Renal cortical epithelial cell (primary cell): ENCODE measurements at places on chromosomes 1 and 21. TPM values are rescaled to one million over a fixed set of nuclear protein-coding genes. Genes with fewer than 3 reads are reported as not detected.

DNA sequence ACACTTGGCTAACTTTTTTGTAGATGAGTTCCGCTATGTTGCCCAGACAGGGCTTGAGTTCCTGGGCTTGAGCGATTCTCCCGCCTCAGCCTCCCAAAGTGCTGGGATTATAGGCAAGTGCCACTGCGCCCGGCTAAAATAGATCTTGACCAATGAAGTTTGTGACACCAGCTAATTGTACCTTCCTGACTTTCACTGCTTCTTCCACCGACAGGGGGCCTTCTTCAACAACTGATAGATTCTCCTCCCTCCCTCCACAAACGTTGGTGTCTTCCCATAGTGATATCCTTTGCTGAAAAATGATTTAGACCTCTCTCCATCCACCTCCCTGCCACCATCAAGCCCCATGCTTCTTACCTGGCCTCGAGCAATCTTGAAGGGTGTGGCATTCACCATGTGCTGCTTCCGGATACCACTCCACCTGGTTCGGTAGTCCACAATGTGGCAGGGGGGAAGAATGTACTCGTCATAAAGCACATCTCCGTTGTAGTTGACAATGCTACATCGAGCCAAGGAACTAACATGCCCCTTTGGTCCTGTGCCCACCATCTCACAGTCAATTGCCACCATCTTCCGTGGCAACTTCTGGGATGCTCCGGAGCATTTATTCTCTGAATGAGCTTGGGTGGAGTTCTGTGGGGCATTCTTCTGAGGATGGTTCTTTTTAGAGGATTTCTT, 1.6 kb upstream of the METTL25B start:
- DNase-seq: peak; percentile 54

- DNase-seq: no peak
Observed at GRCh38 chr1:205067031-205067430, 17.2 kb downstream of the TMEM81 start.

GRCh38 chr1:211606332-211606913, 27.5 kb upstream of the SLC30A1 start:
- no peak for DNase-seq

GRCh38 chr21:41817877-41818855, 51.3 kb upstream of the RIPK4 start:
- DNase-seq: no peak

DNA sequence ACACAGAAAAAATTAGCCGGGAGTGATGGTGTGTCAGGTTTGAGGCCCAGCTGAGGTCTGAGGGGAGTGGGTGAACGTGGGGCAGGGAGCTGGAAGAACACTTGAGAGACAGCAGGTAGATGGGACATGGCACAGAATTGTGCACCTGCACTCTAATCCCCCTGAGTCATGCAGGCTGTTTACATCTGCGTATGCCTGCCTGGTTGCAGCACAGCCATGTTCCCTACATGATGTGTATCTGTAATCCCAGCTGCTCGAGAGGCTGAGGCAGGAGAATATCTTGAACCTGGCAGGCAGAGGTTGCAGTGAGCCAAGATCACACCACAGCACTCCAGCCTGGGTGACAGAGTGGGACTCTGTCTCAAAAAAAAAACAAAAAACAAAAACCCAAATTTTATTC, 44.8 kb downstream of the ATP5PO start:
- no peak for DNase-seq

GRCh38 chr1:2529784-2530512, at the start of gene HES5:
TSS of gene HES5 (minus strand) at chr1:2530263. CDS start at chr1:2530164, 99 bp downstream.
- no peak for DNase-seq

GRCh38 chr1:157144509-157144908, 6.3 kb upstream of the ETV3 start:
- no peak for DNase-seq

DNA sequence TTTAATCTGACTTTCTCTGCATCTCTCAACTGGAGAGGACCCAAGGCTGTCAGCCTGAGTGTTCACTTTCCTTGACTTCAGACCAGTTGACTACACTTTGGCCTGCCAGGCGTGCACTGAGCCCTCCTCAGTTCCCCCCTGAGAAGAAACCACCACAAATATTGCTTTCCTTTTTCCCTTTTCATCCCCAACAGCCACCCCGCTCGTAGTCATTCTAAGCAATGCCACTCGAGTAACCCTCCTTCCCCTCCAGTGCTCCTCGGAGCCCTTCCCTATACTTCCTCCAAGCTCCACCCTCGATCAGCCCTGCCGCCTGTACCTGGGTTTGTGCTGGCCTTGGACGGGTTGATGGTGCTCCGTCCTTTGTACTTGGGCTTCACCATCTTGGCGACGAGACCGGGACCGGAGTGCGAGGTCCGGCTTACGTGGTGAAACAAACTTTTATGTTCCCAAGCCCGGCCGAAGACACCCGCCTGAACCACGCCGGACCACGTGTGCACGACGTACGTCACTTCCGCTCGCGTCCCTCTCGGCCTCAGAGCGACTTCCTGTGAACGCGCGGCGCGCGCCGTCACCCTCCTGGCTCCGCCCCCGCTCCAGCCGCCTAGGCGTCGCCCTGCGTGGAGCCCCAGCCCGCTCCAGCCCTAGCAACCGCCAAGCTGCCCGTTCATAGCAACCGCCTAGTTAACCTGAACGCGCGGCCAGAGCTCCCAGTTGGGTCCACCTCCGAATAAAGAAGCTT, at the start of gene GNL2:
GNL2 (minus strand) TSS at position 498 of the 742 bp plus-strand sequence; CDS start at position 383, 115 bp downstream.
- peak; percentile 90 for DNase-seq

DNA sequence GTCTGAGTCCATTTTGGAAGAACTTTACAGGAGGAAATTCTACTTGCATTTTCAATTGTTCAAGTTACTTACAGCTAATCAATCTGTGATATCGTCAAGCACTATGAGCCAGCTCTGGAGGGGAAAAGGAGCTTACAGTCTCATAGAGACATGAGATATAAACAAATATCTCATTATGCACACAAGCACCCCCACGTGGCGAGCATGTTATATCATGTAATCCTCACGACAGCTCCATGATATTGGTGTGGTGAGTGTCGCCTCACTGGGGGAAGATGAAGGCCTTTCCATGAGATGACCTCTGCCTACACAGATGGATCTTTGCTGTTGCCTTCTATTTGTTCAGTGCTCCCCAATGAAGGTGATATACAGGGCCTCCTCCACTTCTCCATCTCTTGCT, 34.6 kb downstream of the TNR start:
- no peak for DNase-seq

DNA sequence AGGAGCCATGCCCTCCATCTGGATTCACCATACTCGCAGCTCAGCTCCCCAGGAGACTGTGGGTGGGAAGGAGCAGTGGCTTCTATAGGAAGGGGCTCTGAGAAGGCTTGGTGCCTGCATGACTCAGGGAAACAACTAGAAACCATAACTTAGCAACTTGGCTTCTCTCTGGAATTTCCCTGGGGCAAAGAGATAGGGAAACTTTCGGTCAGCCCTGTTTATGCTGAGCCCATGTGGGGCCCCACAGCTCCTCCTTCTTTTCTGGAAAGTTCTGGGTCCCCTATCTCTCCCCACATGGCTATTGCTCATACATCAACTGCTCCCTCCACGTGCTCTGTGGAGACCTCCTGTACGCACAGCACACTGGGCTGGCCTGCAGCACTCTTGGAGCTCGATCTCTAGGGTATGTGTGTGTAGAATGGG, 39.3 kb downstream of the PLEKHA6 start:
- DNase-seq: peak; percentile 83

DNA sequence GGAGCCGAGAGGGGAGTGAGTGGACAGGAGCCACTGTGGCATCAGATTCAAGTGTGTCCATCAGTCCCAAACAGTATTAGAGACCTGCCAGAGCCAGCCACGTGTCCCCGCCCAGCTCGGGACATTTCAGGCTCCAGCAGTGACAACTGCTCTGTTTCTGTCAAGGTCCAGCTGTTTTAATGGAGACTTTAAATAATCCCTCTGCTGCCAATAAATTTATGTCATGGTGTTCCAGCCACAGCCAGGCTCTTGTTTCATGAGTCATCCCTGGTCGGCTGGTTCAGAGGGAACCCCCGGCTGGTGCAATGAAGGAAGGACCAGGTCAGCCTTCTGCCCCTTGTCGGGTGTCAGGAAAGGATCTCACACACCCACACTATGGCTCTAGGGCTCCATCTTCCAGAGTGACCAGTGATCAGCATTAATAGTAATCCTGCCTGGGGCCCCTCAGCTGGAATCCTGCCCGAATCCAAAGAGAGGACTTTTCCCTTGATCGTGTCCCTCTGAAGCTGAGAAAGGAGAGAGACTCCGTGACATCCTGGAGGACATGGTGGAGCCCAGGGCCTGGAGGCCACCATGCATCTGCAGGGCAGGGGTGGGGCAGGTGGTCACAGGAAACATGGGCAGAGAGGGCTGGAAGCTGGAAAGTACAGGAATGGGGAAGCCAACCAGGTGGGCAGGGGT, 197.3 kb downstream of the MATN1 start:
- DNase-seq: peak; percentile 97

GRCh38 chr1:168623003-168623828, 46.8 kb downstream of the XCL1 start:
- DNase-seq: peak; percentile 53

DNA sequence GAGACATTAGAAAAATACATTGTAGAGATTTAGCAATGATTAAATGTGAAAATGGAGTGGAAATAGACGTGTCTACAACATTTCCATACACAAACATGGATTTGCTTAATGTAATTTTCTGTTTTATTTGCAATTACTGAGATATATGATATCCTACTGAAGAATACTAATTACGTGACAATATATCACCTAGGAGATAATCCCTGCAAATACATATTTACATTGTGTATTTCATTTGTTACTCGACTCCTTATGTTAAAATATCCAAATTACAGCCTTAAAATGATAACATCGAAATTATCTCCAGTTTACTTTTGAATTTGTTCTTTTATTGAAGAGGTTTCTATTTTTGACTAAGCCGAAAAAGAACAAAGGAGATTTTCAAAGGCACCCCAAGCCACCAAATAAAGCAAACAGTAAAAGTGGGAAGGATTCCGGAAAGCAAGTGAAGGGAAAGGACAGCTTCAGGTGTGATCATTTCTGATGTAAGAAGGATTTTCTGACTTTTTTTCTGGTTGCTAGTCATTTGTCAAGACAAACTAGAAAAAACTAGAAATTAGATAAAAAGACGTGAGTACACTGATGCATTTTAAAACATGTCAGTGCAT, 7.9 kb downstream of the LHX4 start:
- DNase-seq: no peak

GRCh38 chr21:37207441-37208009, 59.6 kb downstream of the VPS26C start:
- DNase-seq: peak; percentile 41

GRCh38 chr1:22319608-22320007, 132.0 kb upstream of the ZBTB40 start:
- peak; percentile 4 for DNase-seq

DNA sequence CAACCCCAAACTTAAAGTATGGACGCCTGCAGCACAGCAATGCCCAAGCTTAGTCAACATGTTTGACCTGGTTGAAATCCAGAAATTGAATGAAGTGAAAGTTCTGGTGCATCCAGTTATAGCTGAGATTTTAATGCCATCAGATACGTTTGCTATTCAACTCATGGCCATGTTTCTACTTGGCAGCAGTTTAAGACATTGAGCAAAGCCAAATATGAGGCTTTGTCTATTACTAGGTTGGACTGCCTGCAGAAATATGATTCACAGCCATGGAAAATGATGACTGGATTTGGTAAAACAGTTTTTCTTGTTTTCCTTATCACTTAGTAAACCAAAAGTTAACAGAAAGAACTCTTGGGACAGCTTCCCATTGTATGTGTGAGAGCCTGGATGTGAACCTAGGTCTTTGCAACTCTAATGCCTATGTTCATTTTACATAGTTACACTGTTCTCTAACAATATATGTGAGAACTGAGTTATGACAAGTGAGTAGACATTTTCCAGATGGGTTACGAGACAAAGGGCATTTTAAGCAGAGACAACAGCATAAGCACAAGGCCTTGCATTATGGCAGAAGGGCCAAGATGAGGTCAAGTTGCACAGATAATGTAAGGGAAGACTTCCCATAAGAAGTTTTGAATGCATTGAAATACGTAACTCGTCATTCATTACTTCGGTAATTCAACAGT, 32.4 kb upstream of the MYSM1 start:
- DNase-seq: no peak

GRCh38 chr21:25582888-25583287, 24.4 kb downstream of the MRPL39 start:
- no peak for DNase-seq

GRCh38 chr1:31760471-31761470, 3.4 kb downstream of the ADGRB2 start:
- DNase-seq: peak; percentile 40

DNA sequence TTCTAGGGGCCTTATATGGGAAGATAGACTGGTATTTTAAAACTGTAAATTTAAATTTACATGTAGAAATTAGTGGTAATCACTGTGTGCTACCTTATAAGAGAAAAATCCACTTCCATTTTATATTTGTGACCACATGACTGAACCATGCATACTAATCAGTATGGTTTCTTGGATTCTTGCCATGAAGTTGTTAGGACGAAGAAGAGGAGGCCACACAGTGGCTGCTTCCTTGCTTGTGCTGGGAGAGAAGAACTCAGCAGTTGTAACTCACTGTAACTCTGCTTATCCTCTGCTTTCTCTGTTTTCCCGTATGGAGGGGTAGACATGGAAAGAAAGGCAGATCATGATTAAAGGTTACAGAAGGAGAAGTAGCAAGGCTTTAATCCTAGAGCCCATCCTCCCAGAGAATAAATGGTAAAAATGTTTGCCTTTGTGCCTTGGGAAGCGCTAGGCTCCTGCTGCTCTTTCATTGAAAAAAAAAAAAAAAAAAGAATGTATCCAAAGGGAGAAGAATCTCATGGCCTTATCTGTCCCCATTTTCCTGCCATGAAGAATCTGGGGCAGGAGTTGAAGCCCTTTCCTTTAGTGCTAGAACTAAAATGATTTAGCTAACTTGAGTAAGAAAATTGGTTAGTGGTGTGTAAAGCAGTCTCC, 32.4 kb downstream of the KCTD3 start:
- DNase-seq: peak; percentile 72

DNA sequence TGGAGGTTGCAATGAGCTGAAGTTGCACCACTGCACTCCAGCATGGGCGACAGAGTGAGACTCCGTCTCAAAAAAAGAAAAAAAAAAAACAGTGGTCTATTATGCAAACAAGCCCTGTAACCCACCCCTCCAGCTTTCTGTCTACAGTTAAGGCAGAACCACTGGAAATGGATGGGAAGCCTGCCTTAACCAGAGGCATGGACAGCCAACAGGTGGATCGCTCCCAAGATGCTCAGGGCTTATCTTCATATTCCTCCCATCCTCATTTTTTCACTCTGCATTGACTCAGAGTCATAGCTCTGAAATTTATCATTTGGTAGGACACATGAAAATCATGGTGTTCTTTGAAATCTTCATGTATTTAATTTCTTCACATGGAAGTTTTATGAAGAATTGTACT, 8.7 kb downstream of the MTFR1L start:
- no peak for DNase-seq

SPRR2E gene
- total RNA-seq: not detected in 2 replicates

GBP5 gene
- total RNA-seq: 0.05 and 0.17 TPM in 2 replicates

LEPR gene
- 51.1 and 128 TPM in 2 replicates for total RNA-seq

C1orf52 gene
- total RNA-seq: 18.5 and 21.7 TPM in 2 replicates

BATF3 gene
- total RNA-seq: 0.55 and 3.6 TPM in 2 replicates

C8A gene
- total RNA-seq: not detected in 2 replicates

ATP5PO gene
- total RNA-seq: 155 and 208 TPM in 2 replicates
